ENCODE measurements at places on chromosomes 2 and 18.
A peak's percentile ranks its signal among the peaks of the same experiment; 100 is the strongest.

GRCh38 chr2:212892193-212892592, 259.2 kb downstream of the IKZF2 start:
- DNase-seq = peak; percentile 14

DNA sequence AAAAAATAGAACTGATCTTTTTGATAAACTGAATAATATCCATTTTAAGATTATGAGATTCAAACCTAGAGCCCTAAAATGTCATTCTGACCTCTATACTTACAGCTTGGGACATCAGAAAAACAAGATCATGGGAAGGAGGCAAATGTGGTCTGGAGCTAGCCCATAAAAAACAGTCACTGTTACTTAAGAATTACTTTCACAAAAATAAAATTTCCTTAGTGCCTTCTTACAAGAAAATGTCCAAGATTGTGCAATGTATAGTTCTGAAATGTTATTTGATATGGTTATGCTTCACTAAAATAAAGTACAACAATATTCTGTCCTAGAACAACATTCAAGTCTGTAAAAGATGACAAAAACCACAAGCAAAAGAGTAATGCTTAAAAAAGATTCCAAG, 247.6 kb downstream of the DYM start:
- DNase-seq = no peak

DNA sequence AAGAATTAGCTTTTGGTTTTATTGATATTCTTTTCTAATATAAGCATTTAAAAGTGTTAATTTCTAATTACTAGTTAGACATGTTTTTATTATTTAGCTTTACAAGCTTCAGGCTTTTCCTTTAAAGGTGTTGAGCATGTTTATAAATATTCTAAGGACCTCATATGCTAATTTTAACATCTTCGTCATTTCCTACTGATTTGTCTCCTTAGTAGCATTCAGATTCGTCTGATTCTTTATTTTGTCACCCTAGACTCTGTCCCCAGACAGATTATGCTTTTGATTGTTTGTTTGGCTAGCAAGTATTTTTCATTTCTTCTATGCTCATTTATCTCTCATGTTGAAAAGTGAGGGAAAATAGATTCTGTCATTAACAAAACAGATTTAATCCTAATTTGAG, 51.7 kb downstream of the EIF5B start:
- DNase-seq = no peak

- DNase-seq = no peak
These were observed 54.8 kb upstream of the CCDC141 start for GRCh38 chr2:179104736-179105135.

GRCh38 chr2:33320573-33320972, 155.9 kb upstream of the RASGRP3 start:
- no peak for DNase-seq

DNA sequence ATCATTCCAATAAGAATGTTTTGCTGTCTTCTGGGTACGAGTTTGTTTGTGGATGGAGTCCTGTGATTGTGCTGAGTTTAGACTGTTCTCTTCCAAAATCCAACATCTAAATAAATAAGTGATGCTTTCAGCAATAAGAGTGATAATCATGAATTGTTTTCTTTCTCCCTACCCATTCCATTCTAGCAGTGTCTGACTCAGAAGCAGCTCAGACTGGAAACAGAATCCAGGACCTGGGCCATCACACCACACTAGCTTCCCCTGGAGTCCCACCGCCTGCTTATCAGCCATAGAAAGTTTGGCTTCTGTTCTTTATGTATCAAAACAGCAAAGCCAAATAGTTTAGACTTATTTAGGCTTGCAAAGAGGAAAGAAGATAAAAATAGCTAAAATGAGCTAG, 76.4 kb upstream of the CNGA3 start:
- DNase-seq = no peak

GRCh38 chr2:217740756-217741155, 262.0 kb downstream of the TNS1 start:
- no peak for DNase-seq

- no peak for DNase-seq
These were observed 101.5 kb upstream of the STON1 start for GRCh38 chr2:48428449-48428848.

DNA sequence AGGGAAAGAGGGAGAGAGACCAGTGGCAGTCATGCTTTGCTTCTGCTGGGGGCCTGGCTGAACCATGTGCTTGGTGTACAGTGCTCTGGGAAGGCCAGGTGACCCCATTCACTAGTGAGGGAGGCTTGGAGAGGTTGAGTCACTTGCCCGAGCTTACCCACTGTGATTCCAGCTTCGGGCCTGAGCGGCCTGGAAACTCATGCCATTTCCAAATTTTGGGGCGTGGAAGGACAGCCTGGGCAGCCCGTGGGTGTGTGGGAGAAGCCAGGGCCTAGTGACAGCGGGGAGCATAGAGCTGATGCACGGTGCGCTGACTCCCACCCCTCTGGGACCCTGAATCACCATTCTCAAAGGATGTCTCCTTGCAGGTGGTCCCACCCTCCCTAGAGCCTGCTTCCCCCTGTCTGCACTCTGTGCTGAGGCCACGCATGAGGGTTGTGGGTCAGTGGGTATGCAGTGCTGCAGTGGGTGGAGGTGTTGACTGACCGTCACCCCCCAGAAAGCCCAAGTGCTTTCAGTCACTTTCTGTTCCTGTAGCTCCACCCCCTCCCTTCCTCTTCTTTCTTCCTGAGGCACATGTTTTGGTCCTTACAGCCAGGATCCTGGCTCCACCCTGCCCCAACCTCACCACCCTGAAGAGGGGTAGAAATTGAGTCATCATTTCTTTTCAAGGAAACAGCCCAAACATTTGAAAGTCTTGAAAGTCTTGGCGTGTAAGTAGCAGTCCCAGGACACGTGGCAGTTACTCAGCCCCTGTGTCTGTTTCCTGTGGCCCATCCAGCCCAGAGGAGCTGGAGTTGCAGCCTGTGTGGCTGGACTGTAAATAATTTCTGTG, 69.3 kb upstream of the MCFD2 start:
- no peak for DNase-seq

DNA sequence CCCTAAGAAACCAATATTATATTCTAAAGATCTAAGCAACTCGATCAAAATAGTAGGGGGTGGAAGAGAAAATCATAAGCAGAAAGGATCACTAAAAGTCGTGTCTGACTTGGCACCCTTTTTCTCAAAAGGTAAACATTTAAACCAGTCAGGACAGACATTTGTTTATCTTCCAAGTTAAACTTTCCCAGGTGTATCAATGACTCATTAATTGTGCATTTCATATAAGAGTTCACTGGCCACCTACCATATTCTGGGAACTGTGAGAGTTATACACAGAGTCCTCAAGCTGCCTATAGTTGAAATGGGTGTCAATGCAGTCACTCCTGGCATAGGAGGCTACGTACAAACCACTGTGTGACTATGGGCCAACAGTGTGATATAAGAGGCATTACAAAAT, 4.8 kb upstream of the ACVR1 start:
- no peak for DNase-seq

DNA sequence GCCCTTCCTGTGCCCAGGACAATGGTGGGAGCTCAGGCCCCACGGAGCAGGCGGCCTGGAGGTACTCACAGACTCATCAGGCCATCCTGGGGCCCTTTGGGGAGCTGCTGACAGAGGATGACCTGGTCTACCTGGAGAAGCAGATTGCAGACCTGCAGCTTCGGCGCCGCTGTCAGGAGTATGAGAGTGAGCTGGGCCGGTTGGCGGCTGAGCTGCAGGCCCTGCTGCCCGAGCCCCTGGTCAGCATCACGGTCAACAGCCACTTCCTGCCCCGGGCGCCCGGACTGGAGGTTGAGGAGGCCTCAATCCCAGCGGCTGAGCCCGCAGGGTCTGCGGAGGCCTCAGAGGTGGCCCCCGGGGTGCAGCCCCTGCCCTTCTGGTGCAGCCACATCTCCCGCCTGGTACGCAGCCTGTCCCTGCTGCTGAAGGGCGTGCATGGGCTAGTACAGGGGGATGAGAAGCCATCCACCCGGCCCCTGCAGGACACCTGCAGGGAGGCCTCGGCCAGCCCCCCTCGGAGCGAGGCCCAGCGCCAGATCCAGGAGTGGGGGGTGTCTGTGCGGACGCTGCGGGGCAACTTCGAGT, 8.3 kb upstream of the KLHL30 start:
- DNase-seq = no peak

DNA sequence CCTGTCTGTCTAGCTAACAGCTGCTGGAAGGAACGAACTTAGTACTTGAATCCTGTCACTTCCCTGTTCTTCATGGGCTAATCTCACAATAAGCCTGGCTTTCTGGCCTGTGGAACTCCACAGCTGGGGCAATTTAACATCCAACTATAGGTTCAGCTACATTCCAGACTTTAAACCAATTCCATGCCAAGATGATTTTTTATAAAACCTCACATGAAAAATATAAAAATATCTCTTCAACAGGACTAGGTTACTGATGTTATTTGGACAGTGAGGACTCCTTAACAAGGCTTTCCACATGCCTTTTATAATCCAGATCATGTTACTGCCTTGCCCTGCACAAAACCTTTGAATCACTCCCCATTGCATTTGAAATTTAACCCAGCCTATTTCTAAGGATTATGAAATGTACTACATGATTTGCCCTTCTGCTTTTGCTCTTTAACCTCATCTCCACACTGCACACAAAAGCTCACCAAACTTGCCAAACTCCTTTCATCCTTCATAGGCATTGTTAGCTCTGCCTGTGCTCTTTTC, 863.2 kb upstream of the CHAC2 start:
- DNase-seq = no peak

Measured in WTC11 (cell line).